Activated CD4-positive, alpha-beta T cell treated with anti-CD3 and anti-CD28 coated beads, Interleukin-2, amount 50 U/mL, for 24 hours (primary cell): ENCODE measurements at places on chromosomes 3 and 15.
A peak's percentile ranks its signal among the peaks of the same experiment; 100 is the strongest.

DNA sequence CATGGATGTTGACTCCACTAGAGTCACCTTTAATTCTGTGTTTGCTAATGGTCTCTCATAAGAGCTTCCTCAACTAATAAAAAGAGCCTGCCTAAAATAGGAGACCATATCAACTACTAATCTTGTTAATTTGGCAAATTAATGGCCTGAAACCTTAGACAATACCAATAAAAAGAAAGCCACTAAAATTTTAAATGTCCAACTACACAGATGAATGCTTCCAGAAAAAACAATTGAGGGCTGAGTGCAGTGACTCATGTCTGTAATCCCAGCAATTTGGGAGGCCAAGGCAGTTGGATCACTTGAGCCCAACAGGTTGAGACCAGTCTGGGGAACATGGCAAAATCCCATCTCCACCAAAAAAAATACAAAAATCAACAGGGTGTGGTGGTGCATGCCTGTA lies 230.9 kb downstream of the NSUN3 start:
- DNase-seq = no peak

GRCh38 chr15:29139540-29140459 lies 129.8 kb downstream of the NSMCE3 start:
- DNase-seq = peak; percentile 23

GRCh38 chr3:23760325-23760724 lies 45.4 kb upstream of the UBE2E1 start:
- DNase-seq = no peak

DNA sequence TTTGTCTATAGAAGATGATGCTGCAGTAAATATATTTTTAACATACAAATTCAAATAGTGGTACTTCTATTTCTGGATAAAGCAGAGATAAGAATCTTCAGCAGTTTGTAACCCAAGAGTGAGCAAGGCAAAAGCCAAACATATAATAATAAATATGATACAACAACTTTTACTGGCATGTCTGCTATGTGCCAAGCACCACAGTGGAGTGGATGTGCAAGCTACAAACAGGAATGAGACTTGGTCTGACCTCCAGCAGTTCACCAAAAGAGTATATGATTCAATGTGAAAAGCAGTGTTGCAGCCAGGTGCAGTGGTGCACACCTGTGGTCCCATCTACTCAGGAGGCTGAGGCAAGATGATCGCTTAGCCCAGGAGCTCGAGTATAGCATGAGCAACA lies 395.6 kb downstream of the EPHB1 start:
- no peak for DNase-seq

GRCh38 chr3:101846709-101847108 lies 2.6 kb upstream of the NFKBIZ start:
- no peak for DNase-seq

- no peak for DNase-seq
These were observed 375.1 kb downstream of the PTPRG start for GRCh38 chr3:61936344-61936937.

DNA sequence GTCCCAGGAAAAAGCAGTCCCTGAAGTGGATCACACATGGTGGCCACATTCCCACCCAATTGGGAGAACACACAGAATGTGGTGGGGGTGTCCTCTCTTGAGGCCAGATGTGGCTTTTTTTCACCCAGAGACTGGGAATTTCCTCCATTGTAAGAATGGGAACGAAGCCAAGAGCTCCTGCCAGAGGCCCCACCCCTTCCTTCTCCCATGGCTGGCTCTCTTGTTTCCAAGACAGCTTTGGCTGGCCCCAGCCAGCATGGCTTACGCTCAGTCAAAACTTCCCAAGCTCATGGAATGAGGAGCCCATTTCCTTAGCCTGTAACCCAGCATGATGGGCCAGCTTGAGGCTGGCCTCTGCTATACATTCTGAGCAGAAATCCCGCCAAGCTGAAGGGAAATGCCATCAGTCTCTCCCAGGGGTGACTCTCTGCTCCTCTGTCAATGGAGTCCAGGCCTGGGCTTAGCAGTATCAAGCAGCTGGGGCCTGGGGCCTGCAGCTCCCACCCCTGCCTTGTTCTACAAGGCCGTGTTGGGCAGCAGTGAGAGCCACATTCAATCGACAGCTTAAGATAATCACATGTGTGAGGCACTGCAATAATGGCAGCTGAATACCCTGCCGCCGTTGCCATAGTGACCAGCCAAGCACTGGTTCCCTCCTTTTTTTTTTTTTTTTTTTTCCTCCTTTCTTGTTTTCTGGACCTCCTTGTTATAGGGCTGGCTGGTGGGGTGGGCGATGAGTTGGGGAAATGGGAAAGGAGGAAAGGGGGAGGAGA lies 142.4 kb downstream of the EPHB1 start:
- no peak for DNase-seq

GRCh38 chr3:107806536-107806935 lies 283.8 kb downstream of the BBX start:
- no peak for DNase-seq

- DNase-seq = no peak
These were observed 15.0 kb downstream of the IL12A start for GRCh38 chr3:160003520-160004128.

GRCh38 chr3:67384760-67385397 lies 269.5 kb downstream of the SUCLG2 start:
- DNase-seq = no peak
